ENCODE measurements at places on chromosomes 6 and 20.

GRCh38 chr20:38229376-38230252 is 30.9 kb downstream of the KIAA1755 start:
- no peak for DNase-seq

GRCh38 chr20:53162251-53162835 is 190.2 kb downstream of the TSHZ2 start:
- no peak for DNase-seq

GRCh38 chr20:58621906-58622548 is 29.1 kb upstream of the STX16 start:
- no peak for DNase-seq

DNA sequence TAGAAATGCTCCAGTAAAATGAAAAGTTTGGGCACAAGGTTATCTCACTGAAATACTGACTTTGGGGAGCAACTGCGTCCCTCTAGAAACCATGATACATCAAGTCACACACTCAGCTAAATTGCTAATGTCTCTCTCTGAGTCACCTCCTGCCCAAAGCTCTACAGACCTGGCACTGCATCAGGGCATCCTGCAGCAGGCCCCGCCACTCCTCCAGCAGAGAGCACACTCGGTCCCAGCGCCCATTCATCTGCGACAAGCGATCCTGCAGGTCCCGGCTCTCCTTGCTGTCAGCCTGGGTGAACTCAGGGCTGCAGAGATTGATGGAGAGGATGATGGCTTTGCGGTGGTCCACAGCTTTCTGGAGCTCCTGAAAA is 329.0 kb downstream of the ESR1 start:
- DNase-seq, result no peak

GRCh38 chr6:5582762-5583161 is 321.4 kb downstream of the FARS2 start:
- DNase-seq, result no peak

GRCh38 chr6:9936551-9936950 is 478.3 kb downstream of the TFAP2A start:
- no peak for DNase-seq

- no peak for DNase-seq
These were observed 198.7 kb downstream of the RIMS1 start for GRCh38 chr6:72084992-72085569.

- no peak for DNase-seq
These were observed 517.8 kb downstream of the PKHD1 start for GRCh38 chr6:51569594-51569993.

GRCh38 chr20:44959638-44960102 is 527 bp downstream of the TOMM34 start:
- DNase-seq, result no peak

DNA sequence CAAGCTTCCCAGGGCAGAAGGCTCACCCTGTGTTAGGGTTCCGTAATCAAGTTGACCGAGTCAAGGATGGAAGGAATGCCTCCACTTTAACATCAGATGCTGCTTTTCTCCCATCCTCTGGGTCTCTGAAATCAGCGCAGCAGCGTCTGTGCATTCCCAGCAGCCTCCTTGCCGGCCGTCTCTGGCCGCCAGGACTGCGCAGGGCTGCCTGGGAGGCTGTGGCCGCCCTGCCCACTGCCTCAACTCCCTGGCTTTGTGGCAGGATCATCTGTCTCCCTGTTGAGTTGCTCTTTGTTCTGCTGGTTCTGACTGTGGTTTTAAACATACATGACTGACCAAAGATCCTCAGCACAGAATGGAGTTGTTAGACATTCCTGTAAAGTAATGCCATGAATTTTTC is 56.5 kb downstream of the DLL1 start:
- DNase-seq, result peak; percentile 37

GRCh38 chr6:5325173-5325572 is 63.9 kb downstream of the FARS2 start:
- peak; percentile 49 for DNase-seq

- no peak for DNase-seq
These were observed 3.0 kb downstream of the SRC start for GRCh38 chr20:37348792-37349516.

- DNase-seq, result no peak
These were observed 102.1 kb upstream of the PHACTR1 start for GRCh38 chr6:12614456-12614855.

DNA sequence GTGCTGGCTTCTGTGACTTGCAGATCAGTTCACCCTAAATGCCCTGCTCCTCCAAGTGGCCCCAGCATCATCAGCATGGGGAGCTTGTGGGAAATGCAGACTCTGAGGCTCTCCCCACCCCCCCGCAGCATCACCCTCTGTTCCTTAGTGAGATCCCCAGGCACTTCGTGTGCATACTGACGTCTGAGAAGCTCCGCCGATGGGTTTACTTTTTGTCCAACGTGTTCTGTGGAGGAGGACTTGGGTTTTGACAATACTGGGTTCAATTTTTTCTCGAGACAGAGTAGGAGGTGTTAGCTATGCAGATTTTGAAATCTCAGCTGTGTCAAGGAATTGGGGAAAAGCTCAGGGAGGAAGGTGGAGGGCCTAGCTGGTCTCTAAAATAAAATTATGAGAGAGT is 38.3 kb upstream of the ZNF831 start:
- no peak for DNase-seq

DNA sequence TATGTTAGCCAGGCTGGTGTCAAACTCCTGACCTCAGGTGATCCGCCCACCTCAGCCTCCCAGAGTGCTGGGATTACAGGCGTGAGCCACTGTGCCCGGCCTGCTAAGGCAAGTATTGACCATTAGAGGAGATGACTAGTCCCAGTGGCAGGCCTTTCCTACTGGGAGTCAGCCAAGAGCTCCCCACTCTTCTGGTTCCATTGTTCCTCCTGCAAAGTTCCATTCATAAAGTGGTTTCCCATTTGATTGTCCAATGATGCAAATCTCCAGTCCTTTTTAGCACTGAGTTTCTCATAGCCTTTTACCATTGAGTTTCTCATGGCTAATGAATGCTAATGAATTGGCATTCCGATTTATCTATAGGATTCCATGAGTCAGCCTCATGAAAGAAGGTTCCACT is 148.3 kb upstream of the ESR1 start:
- DNase-seq, result no peak

GRCh38 chr6:167113935-167114910 is 8.7 kb upstream of the CCR6 start:
- DNase-seq, result no peak

- DNase-seq, result peak; percentile 30
These were observed 580 bp downstream of the VEGFA start for GRCh38 chr6:43770372-43771209.

DNA sequence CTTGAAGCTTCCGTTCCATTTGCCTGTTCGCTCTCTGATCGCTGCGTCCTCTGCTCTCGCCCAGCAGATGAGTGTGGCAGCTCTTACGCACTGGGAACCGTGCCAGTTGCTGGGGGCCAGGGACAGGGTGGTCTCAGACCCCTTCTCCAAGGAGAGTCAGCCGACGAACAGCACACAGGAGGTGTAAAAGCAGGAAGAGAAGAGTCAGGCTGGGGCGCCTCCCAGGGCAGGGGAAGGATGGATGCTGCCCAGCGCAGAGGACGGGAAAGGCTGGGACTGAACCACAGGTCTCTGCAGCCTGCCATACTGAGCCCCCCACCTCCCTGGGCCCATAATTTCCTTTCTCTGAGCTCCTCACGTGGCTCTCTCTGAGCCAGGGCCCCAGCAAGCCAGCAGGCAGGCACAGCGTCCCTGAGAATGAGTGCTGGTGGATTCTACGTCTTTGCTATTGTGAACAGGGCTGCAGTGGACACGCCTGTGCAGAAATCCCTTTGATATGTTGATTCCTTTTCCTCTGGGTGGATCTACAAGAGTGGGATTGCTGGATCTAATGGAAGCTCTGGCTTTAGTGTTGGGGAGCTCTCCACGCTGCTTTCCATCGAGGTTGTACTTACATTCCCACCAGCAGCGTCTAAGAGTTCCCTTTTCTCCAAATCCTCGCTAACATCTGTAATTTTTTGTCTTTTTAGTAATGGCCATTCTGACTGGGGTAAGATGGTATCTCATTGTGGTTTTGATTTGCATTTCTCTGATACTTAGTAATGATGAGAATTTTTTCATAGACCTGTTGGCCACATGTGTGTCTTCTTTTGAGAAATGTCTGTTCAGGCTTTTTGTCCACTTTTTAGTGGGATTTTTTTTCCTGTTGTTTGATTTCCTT is 104.1 kb downstream of the PSMB1 start:
- DNase-seq, result no peak

- no peak for DNase-seq
These were observed 133.4 kb upstream of the CDH4 start for GRCh38 chr20:61118429-61119224.

DNA sequence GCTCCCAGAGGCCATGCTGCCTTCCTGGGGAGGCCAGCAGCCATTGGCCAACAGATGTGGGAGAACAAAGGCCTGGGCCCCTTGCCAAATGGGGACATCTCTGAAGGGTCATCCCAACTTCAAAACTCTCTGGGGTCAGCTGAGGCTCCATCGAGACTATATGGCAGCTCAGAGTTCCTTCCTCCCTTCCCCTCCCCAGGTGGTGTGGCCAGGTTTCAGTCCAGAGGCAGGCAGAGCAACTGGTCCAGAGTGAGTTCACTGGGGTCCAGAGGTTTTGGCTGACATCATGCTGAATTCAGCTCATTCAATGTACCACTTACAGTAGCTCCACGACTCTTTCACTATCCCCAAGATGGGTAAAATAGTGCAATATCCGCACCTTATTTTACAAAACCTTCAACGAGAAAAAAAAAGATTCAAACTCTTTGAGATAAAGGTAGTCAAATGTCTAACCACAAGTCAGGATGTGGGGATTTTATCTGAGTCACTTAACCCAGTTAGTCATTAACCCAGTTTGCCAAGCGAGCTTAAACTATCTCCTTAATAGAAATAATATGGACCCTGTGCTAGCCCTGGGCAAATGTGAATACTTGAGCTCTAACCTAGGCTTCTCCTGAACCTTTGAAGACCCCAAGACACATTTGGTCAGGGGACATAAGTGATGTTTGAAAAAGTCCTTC is 108.4 kb upstream of the PLEKHG1 start:
- no peak for DNase-seq

DNA sequence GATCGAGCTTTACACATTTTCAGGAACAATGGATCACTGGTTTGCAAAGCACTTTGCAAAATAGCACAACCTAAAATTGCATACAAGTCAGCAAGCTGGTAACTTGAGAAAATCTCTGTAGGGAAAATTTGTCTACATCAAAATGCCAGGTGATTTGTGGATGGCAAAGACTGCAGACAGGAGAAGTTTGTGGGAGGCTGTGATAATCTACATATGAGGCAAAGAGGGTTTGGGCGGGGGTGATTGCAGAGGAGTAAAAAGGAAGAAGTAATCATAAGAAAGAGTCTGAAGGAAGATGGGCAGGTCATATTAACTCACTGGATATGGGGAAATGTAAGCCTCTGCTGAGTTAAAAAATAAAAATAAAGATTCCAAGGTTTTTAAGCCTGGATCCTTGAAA is 166.3 kb upstream of the STXBP5 start:
- DNase-seq, result no peak

- DNase-seq, result no peak
These were observed 237.0 kb upstream of the TAB2 start for GRCh38 chr6:149080511-149080910.

DNA sequence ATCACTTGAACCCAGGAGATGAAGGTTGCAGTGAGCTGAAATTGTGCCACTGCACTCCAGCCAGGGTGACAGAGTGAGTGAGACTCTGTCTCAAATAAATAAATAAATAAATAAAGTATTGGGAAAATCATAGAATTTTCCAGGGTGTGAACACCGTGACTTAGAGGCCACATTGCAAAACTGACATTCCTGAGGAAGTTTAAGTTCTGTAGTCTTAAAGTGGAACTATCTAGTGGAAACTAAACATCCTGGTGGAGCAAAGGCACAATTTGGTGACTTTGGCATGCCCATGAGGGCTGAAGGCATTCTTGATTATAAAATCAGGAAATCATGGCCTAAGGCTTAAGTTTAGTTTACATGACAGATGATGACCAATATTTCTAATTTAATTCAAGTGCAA is 32.7 kb upstream of the MCM3 start:
- DNase-seq, result no peak

DNA sequence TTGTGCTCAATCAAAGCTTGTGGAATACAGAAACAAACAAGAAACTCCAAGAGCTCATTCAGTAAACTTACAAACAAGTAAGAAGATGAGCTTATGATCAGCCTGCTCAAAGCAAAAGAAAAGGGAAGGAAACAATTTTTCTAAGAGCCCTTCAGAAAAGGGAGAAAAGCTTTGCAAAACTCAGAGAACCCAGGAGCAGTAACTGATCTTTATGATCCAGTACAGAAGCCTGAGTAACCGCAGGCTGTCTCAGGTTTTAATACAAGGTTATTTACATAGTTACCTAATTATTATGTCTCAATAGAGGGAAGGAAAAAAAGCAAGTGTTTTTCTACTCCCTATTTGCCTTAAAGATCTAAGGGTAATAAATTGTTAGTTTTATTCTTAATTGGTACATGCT is 226.5 kb downstream of the MAFB start:
- DNase-seq, result no peak

DNA sequence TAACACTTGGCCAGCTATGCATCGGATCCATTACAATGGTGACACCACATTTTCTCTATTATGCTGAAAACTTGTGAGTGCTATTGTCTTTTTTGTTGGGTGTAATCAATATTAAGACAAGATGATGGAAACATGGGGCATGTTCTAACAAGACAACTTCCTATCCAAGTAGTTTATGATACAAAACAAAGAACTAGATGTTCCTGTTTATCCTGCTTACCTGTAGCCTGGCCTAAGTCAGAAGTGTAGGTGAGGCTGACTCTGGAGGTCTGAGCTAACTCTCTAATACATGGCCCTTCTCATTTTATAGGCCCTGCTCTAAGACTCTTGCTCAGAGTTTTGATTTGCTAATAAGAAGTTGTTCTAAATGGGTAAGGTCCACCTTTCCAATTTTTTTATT is 242.4 kb upstream of the STXBP5 start:
- no peak for DNase-seq

DNA sequence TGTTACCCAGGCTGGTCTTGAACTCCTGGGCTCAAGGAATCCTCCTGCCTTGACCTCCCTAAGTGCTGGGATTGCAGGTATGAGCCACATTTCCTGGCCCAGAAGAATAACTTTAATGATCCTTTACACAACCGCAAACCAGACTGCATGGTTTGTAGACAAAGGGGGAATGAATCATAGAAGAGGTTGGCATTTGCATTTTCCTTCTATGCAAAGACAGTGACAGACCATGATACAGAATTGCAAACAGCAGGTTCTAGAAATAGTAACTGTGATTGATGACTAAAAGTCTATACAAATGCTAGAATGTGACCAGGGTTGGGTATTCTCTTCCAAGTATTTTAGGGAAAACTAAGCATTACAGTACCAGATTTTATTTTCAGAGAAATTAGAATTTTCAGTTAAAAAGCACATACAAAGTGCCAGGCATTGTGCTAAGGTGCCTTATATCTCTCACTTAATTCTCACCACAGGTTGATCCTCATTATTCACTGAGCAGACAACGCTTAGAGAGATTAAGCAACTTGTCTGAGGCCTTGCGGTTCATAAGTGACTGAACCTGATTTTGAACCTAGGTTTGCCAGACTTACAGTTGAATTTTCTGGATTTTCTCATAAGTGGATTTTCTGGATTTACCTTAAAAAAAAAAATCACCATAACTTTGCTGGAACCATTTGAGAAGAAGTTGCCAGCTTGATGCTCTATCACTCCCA is 146.6 kb downstream of the ZFAND3 start:
- no peak for DNase-seq

Measured in hippocampal formation (tissue), 2 donors.